ENCODE measurements at places on chromosomes 13 and 19. TPM values are rescaled to one million over a fixed set of nuclear protein-coding genes. Genes with fewer than 3 reads are reported as not detected.
A peak's percentile ranks its signal among the peaks of the same experiment; 100 is the strongest.

The CEACAM21 gene
- total RNA-seq = not detected

DNA sequence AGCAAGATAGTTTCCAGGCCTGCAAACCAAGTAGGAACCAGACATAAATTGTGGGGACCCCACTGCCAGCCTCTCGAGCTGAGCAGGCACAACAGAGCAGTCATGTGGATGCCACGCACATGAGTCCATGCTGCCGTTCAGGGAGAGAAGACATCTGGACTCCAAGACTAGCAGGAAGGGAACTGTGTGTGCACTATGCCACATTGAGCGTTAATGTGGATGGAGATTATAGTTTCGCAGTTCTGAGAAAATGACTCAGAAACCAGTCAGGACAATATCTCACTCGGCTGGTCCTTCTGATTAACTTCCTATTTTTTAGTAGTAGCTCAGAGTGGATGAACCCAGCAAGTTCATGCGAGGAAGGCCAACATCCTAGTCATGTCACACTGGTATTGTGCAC, 124.9 kb downstream of the CRYL1 start:
- DNase-seq = peak; percentile 38

- DNase-seq = peak; percentile 79
These were observed 4.3 kb upstream of the C5AR1 start for GRCh38 chr19:47305309-47305751.

GRCh38 chr13:85317781-85318180, 481.4 kb downstream of the SLITRK6 start:
- DNase-seq = no peak

DNA sequence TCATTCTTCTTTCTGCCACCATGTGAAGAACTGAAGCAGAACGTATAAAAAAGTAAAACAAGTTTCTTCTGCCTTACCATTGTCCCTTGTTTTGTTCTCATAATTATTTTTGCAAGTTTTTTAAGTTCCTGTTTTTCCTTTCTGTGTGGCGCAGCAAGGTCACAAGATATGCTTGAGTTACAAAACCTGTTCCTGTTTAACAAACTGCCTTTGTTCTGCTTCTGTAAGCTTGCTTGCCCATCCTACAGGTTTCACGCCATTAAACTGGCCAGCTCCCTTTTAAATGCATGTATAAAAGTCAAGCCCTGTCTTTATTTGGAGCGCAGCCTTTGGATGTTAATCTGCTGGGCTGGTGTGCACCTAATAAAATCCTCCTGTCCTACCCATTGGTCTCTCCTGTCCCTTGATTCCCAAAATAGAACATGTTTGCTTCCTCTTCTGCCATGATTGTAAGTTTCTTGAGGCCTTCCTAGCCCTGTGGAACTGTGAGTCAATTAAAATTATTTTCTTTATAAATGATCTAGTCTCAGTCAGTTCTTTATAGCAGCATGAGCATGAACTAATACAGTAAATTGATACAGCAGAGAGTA, 1115.4 kb downstream of the SLITRK1 start:
- no peak for DNase-seq

- no peak for DNase-seq
These were observed 125.5 kb downstream of the POSTN start for GRCh38 chr13:37473035-37473434.

The RGL3 gene
- 8.4 TPM for total RNA-seq

The TMC4 gene
- 2.8 TPM for total RNA-seq

- no peak for DNase-seq
These were observed 1.5 kb downstream of the MFSD12 start for GRCh38 chr19:3555653-3556422.

GRCh38 chr19:13297023-13297422, 146.8 kb downstream of the IER2 start:
- DNase-seq = no peak

GRCh38 chr13:96216543-96216942, 126.6 kb downstream of the HS6ST3 start:
- DNase-seq = no peak

DNA sequence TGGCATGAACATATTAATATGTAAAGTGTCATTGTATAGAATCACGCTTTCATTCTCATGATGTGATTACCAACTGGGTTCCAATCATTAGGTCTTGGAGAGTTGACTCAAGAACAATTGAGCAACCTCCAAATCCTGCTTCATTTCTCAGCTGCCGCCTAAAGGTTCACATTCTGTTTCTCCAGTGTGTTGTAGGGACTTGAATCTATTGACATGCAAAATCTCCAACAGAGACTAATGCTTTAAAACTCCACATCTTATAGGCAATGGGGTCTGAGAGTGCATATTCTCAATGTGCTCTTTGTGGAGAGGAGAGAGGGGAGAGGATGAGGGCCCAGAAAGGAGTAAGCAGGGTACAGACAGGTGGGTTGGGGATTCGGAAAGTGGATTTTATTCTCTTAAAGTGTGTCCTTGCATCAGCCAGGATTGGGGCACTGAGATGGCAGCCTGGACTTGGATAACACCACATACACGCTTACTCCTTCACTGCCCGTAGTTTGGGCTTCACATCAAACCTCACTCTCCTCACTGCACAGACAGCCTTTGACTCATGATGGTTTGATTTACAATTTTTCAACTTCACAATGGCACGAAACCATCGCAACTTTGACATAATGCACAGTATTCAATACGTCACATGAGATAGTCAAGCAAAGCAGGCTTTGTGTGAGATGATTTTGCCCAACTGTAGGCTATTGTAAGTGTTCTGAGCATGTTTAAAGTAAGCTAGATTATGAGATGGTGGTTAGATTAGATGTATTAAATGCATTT, 241.3 kb upstream of the IRS2 start:
- no peak for DNase-seq

The DACT3 gene
- 23.5 TPM for total RNA-seq

The RASGRP4 gene
- total RNA-seq = 2.9 TPM

DNA sequence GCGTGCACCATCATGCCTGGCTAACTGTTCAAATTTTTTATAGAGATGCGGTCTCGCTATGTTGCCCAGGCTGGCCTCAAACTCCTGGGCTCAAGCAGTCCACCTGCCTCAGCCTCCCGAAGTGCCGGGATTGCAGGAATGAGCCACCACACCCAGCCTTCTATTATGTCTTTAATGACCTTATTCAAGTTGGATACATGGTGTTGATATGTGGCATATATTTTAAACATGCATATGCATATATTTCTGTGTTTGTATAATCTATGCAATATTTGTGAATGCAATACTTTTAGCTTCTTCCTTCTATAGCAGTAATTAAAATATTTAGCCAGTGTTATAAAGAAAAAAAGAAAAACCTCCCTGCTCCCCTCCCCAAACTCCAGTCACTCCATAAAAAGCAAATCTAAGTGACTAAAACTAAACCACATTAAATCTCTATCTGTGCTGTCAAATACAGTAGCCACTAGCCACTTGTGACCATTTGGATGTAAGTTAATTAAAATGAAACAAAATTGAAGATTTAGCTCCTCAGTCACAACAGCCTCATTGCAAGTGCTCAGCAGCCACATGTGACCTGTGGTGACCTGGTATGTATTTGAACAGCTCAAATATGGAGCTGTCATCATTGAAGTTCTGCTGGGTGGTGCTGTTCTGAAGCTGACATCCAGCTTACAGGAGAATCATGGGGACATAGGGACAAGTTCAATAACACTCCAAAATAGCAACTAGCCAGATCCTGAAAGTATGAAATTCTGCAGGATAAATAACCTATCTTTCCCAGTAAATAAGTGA, 27.4 kb downstream of the FCGBP start:
- no peak for DNase-seq

DNA sequence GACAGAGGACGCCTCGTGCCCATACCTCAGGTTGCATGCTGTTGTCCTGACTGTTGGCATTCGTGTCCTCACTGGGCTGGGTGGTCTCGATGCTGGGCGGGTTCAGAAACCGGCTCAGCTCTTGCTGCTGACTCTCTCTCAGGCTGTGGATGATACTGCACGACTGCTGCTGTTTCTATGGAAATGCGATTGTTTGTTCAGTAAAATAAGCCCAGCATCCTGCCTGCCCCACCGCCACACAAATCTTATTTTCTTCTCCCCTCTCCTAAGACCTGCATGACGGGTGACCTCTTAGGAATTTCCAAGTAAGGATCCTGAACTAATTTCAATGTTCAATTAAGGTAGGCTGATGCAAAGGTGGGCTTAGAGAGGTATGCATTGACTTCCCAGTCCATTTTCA, 356.5 kb downstream of the NALCN start:
- no peak for DNase-seq

DNA sequence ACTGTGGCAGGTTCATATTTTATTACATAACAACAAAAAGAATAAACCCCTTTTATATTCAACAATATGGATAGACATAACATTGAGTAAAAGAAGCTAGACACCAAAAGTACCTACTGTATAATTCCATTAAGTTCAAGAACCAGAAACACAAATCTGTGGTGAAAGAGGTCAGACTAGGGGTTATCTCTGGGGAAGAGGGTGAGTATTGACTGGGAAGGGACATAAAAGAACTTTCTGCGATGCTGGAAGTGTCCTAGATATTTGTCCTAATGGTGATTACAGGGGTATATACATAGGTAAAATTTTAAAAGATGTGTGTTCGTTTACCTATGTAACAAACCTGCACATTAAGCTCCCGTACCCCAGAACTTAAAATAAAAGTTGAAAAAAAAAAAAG, 103.0 kb downstream of the SUCLA2 start:
- DNase-seq = no peak

DNA sequence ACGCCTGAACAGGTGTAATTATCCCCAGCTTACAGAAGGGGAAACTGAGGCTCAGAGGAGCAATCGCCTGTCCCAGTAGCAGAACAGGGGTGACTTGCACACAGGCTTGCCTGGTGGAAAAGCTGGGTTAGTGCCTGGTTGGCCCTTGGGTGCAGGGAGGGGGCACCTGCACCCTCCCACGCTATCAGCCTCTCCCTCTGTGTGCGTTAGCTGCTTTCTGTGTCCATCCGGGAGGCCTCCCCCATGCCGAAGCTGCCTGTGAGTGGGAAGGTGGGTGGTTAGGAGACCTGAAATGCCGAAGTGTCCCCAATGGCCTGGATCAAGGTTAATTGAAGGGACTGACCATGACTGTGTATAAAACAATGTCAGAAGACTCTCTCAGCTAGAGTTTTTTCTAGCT, 295.0 kb downstream of the ZNF536 start:
- DNase-seq = no peak

GRCh38 chr13:30312904-30313303, 5.6 kb upstream of the KATNAL1 start:
- no peak for DNase-seq

The IGFL2 gene
- 1.8 TPM for total RNA-seq

DNA sequence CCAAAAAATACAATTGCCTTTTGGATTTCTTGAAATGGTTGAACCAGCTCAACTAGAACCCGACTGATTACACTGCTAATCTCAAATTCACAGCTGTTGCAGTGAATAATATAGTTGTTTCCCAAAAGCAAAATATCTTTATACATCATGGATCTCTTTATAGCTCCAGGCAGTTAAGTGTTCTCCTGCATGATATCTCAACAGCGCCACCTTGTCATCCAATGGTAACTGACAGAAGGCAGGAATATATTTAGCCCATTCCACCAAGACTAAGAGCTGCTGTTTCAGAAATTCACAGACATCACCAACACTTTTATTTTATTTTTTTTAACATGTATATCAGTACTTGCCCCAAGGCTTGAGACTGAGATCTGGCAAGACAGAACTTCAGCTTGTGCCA, 1141.0 kb upstream of the PRR20A start:
- no peak for DNase-seq

The OVOL3 gene
- not detected for total RNA-seq

The ATCAY gene
- not detected for total RNA-seq

The FOSB gene
- total RNA-seq = 17.8 TPM

GRCh38 chr13:62115831-62116230, 700.2 kb upstream of the PCDH20 start:
- no peak for DNase-seq

DNA sequence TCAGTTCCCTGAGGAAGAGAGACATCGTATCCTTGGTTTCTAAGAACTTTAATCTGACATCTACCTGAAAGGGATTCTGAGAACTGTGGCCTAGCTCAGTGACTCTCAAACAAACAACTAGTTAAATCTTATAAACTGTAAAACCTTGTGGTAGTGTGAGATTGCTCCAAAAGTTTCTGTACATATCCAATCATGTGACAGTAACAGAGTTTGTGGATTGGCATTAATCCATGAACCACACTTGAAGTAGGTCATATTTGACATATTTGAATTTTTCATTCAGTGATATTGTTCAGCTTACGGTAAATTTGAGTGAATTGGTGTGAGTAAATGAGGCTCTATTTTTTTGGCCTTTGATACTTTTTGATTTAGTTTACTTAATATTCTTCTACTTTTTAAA, 15.0 kb downstream of the TDRD3 start:
- DNase-seq = no peak

DNA sequence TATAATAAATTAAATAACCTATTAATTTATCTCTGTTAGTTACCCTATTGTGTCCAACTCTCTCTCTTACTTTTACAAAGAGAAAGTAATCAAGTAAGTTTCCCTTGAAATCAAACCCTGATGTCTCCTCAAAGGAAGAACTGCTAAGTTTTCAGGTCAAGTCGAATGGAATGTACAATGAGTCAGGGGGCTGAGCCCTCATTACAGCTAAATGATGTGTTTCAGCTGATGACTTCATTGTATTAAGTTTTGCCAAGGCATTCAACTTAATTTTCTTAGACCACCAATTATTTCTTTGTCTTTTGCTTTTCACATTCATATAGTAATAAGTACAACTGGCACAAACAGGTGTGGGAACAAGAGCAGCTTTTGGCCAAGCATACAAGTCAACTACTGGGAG, 54.7 kb upstream of the DCT start:
- no peak for DNase-seq

The PLPPR2 gene
- 30.5 TPM for total RNA-seq

- peak; percentile 81 for DNase-seq
These were observed 91.7 kb downstream of the GADD45B start for GRCh38 chr19:2567580-2567979.

DNA sequence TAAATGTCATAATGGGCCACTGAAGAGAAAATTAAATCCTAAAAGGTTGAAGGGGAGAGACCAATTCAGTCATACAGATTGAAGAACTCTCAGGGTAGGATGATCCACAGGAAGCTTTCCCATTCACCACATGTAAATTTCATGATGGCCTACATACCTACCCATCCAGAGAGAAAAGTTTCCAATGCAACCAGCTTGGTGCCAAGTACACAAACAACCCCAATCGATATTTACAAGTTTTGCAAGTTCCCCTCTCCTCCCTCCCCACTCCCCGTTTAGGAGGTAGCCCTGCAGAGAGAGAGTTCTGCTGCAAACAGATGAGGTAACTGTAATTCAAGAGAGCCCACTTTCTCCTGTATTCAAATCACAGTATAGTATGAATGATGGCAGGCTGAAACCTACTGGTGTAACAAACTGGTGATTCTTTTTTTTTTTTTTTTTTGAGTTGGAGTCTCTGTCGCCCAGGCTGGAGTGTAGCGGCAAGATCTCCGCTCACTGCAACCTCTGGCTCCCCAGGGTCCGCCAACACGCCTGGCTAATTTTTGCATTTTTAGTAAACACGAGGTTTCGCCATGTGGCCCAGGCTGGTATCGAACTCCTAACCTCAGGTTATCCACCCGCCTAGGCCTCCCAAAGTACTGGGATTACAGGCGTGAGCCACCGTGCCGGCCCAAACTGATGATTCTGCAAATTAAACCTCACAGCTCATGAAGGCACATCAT, 14.4 kb downstream of the FOXO1 start:
- DNase-seq = no peak

The RASIP1 gene
- 13.6 TPM for total RNA-seq
